ENCODE measurements at places on chromosomes 7 and 10. TPM values are rescaled to one million over a fixed set of nuclear protein-coding genes. Genes with fewer than 3 reads are reported as not detected.

Gene EPHA1
- 0.22 TPM for total RNA-seq

Gene SPDYE16
- total RNA-seq, result not detected

Gene ADAMTS14
- total RNA-seq, result 0.61 TPM

Gene ARID5B
- 126 TPM for total RNA-seq

Gene SSC4D
- 3.7 TPM for total RNA-seq

Gene ASIC3
- total RNA-seq, result 0.87 TPM

Gene CLCN1
- total RNA-seq, result 0.22 TPM

Gene TRIL
- total RNA-seq, result 3.7 TPM

Gene MSMB
- total RNA-seq, result not detected

Gene CREB5
- 45.3 TPM for total RNA-seq

Gene HTR7
- 0.74 TPM for total RNA-seq

Gene PTF1A
- not detected for total RNA-seq

Gene C7orf57
- not detected for total RNA-seq

Gene GTF2I
- total RNA-seq, result 219 TPM

Gene TLX1
- total RNA-seq, result not detected

Gene CYP2W1
- total RNA-seq, result not detected

Gene LUC7L2
- 67.3 TPM for total RNA-seq

Gene RBP3
- not detected for total RNA-seq

Gene PRPS1L1
- not detected for total RNA-seq

Gene CDHR1
- 0.35 TPM for total RNA-seq
